ENCODE measurements at places on chromosomes 3 and 15.

DNA sequence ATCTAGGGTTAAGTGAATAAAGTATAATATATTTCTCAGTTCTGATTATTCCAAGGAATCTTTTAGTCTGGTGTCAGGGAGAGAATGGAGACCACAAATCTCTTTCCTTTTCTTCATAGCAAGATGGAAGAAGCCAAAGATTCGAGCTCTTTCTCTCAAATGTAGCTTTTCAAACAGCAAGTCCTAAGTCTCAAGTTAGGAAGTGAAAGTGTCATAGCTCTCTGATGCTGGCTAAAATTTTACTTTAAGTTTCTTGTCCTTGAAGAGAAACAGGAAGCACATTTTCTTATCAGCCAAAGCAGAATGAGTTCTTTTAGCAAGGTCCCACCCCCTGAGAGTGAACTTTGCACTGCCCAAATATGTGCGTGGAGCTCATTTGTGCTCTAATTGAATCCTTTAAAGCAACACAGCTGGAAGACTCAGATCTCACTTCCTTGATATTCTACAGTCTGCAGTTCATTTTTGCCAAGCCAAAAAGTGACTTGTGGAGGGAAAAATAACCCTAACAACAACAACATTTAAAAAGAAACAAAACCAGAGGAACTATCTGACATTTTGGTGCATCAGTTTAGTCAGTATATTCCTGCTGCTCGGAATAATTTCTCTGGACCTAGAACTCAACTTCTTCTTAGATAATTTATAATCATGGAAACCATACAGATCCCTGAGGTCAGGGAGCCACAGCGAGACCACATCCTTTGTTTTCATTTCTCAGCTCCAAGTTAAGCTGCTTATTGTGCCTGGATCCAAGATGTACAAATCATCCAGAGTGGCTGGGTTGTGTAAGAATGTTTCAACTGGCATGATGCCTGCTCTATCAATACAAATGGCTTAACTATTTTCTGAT, 238.7 kb upstream of the P2RY1 start:
- DNase-seq = peak; percentile 21

DNA sequence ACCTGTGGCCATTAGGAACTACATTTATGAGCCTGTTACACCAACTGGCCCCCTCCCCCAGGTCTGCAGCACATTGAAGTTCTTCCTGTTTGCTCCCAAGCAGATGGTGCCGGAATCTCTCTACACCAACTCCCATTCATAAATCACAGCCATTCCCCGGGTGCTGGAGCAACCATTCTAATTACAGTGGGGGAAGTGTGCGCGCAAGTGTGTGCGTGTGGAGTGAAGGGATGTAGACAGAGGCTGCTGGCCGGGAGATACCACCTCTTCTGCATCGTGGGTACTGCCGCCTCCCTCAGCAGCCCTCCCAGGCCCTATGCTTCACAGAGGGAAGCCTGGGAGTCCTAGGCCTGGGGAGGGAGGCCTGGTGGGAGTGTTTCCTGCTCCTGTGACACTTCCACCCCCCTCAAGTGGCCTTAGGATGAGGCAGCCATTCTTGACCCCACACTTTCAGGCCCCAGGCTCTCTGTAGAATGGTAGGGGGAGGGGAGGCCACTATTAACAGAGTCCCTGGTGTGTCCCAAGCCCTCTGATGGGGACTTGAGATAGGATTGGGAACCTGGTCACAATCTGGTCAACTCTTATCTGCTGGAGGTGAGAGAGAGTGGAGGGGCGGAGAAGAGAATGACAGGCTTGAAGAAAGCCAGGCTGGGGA, 69.1 kb downstream of the MAGEF1 start:
- no peak for DNase-seq

DNA sequence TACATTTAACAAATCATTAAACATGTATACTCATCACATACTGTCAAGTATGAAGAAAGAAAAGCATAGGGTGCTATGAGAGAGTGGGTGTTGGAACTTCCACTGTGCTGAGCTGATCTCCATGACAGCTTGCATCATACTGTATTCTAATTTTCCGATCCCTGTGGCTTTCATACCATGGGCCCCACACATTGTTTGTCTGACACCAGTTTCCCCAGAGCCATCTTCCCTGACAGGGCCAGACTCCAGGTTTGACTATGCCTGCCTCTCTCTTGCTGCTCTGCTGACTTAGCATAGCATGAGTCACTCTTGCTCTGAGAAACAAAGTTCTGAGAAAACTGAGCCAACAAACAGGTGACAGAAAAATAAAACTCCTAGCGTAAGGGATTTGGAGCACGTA, 37.0 kb upstream of the CASR start:
- DNase-seq = no peak

GRCh38 chr15:39140060-39140604, 440.7 kb upstream of the THBS1 start:
- DNase-seq = no peak

GRCh38 chr15:88756521-88756920, 46.7 kb upstream of the ACAN start:
- no peak for DNase-seq

DNA sequence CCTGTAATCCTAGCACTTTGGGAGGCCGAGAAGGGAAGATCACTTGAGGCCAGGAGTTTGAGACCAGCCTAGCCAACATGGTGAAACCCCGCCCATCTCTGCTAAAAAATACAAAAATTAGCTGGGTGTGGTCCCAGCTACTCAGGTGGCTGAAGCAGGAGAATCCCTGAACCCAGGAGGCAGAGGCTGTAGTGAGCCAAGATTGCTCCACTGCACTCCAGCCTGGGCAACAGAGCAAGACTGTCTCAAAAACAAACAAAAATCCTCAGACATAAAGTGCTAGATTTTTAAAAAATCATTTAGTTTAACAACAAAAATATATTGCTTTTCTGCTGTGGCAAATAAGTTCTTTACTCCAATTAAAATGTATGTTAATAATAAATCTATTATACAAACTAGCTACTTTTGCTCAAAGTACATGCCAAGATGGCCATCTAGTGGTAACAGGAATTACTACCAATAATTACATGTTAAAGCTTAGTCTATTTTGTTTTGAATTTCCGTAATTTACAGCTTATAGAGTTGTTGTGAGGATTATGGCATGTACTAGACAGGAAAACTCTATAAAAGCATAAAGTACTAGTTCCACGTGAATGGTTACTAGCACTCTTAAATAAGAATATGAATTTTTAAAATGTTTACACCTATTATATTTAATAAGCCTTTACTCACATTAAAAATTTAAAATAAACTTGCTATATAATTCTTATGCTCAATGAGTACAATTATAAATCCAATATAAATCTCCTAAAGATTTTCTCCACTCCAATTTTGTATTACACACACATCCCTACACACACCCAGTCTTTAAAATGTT, 39.0 kb downstream of the GABPB1 start:
- DNase-seq = peak; percentile 34

GRCh38 chr3:177308911-177309310, 111.6 kb upstream of the TBL1XR1 start:
- no peak for DNase-seq

- DNase-seq = no peak
These were observed 158.6 kb downstream of the THSD4 start for GRCh38 chr15:71273731-71274447.

GRCh38 chr3:109853077-109853731, 515.9 kb upstream of the DPPA4 start:
- no peak for DNase-seq

GRCh38 chr15:68271854-68272471, 5.6 kb upstream of the FEM1B start:
- peak; percentile 21 for DNase-seq

DNA sequence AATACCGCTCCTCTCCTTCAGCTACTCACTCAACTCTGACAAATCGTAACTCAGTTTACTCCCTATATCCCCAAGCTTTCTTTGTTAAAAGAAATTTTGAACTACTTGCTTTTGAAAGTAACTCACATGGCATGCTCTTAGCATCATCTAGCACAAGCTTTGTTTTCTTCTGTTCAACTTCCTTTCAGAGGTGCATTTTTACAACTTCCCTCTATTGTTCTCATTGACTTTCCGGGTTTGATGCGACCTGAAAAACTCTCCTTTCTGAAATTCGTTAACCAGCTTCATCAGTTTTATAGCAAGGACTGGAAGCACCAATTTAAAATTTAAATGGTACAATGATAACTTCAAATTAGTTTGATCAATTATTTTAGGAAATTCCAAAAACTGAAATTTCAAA, 629.5 kb upstream of the TGFBR2 start:
- DNase-seq = no peak

- no peak for DNase-seq
These were observed 11.6 kb upstream of the DPH6 start for GRCh38 chr15:35557544-35557943.

- DNase-seq = no peak
These were observed 133.5 kb upstream of the GADL1 start for GRCh38 chr3:31027914-31028313.

- DNase-seq = no peak
These were observed 98.5 kb upstream of the MME start for GRCh38 chr3:154981664-154982063.

Data from midbrain (tissue), 1 donor.